CD4-positive, alpha-beta T cell treated with Interleukin-4 for 1 hour (primary cell): ENCODE measurements at places on chromosomes 1 and 21.

- DNase-seq = no peak
Observed at GRCh38 chr1:200005165-200005564, 22.3 kb upstream of the NR5A2 start.

- no peak for DNase-seq
Observed at GRCh38 chr1:39996396-39997004, 41.6 kb downstream of the MFSD2A start.

GRCh38 chr1:198708761-198709525, 70.1 kb downstream of the PTPRC start:
- no peak for DNase-seq

DNA sequence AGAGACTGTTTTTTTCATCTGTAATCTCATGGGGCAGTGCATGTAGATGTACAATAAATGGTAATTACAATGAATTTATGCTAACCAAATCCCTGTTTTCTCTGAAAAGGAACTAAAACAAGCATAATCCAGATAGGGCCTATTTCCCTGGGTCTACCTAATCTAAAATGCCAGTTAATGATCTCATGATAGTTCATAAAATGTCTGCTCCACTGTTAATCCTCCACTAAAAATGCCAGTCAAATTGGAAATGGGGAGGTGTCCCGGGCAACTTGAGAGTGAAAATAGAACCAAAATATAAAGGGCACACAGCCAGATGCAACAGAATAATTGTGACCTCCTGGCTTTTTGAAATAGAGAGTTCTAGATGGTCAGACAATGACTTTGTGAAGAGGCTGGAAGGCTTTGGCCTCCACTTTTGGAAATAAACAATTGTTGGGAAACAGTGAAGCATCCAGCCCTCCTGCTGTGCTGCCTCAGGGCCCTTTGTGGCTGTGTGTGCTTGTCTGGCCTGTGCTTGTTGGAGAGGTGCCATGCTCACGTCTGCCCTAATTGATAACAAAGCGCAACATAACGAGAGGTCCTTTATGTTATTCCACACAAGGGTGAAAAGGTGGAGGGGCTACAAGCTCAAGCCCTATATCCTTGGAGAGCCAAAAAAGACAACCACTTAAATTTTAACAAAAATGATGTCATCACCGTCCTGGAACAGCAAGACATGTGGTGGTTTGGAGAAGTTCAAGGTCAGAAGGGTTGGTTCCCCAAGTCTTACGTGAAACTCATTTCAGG, 97.7 kb downstream of the ATP5PO start:
- DNase-seq = no peak

DNA sequence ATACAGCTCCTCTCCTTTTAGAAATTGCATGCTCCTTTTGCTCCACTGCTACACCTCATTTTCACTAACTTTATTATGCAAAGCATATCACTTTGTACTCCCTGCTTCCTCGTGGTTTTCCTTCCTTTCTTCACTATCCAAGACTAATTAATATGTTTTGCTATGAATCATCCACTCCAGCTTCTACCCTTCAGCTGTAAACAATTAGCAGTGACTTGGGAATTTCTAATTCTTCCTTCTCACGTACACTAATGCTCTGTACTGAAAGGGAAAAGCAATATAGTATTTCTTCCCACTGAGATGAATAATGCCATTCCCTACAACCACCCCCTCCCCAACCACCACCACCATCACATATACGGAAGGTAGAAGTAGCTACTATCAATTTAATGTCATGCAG, 1917.0 kb downstream of the MRPL39 start:
- DNase-seq = no peak

GRCh38 chr1:180969434-180969833, 53.2 kb downstream of the STX6 start:
- DNase-seq = no peak

DNA sequence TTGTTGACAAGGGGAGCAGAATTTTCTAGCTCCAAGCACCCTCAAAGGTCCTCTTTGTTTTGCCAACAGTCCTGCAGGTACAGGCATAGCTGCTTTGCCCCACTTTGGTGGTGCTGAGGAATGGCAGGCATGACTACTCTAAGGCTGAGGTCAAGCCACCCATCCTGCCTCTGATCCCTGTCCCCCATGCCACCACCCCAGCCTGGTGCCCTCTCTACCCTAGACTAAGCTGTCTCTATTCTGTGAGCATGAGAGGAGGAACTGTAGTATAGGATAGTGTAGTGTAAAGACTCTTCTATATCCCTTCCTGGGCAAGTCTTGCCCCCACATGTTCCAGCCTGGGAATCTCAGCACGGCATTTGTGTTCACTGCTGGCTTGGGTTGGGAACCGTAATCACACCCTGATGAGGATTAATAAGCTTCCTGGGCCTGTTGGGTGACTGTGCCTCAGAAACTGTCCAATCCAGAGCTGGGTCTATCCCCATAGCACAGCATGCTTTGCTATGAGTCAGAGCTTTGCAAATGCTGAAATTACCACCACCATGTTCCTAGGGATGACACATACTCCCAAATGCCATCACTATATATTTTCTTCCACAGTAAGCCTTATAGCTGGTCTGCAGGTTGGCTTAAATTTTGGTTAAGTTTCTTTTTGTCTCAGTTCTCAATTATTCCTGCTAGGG, 105.7 kb upstream of the PPP2R5A start:
- DNase-seq = no peak

DNA sequence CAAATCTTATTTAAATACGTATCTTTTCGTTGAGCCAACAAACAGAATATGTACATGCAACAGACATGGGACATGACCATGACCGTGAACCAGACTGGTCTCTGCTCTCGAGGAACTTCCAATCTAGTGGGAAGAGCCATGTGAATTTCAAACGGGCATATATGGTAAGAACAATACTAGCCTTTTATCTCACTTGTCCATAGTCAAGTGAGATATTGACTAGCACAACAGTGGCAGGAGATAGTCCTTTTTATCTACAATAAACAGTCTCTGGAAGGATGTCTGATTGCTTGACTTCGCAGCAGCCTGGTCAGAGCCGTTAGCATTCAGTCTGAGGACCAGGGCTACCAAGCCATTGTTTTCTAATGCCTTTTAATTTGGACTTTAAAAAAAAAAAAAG, 12.6 kb upstream of the PLA2G2C start:
- DNase-seq = no peak

DNA sequence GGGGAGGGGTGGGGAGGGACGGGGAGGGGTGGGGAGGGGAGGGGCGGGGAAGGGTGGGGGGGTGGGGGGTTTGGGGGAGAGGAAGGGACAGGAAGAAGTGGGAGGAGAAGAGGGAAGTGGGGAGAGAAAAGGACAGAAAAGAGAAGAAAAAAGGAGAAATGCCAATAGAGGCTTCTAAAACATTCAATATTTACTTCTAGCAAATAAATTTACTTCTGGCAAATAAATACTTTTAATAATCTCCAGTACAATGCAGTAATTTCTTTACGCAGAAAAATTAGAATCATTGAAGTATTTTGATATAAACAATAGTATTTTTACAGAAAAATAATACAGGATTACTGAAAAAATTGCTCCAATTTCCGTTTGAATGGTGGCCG, 9.4 kb upstream of the GPR161 start:
- DNase-seq = no peak

- DNase-seq = no peak
Observed at GRCh38 chr1:176494436-176494835, 31.5 kb downstream of the PAPPA2 start.

GRCh38 chr1:203714446-203714845, 50.5 kb upstream of the LAX1 start:
- DNase-seq = no peak

- DNase-seq = no peak
Observed at GRCh38 chr1:115827452-115828044, 13.4 kb downstream of the NHLH2 start.
